ENCODE measurements at places on chromosomes 5 and 9.
A peak's percentile ranks its signal among the peaks of the same experiment; 100 is the strongest.

GRCh38 chr9:128384801-128385495, 13.8 kb downstream of the URM1 start:
- DNase-seq = no peak

- DNase-seq = no peak
These were observed 541.0 kb downstream of the RAB3C start for GRCh38 chr5:59123595-59124561.

DNA sequence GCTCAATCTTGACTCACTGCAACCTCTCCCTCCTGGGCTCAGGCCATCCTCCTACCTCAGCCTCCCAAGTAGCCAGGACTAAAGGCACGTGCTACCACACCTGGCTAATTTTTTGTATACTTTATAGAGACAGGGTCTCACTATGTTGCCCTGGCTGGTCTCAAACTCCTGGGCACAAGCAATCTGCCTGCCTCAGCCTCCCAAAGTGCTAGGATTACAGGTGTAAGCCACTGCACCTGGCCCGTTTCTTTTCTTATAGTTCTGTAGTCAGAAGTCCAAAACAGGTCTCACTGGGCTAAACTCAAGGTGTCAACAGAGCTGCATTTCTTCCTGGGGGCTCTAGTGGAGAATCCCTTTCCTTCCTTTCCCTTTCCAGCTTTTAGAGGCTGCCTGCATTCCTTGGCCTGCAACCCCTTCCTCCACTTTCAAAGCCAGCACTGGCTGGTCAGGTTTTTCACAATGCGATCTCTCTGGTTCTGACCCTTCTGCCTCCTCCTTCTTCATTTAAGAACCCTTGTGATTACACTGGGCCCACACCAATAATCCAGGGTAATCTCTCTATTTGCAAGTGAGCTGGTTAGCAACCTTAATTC, 16.3 kb downstream of the IRF1 start:
- no peak for DNase-seq

- no peak for DNase-seq
These were observed 152.3 kb downstream of the GAS1 start for GRCh38 chr9:86795047-86795442.

DNA sequence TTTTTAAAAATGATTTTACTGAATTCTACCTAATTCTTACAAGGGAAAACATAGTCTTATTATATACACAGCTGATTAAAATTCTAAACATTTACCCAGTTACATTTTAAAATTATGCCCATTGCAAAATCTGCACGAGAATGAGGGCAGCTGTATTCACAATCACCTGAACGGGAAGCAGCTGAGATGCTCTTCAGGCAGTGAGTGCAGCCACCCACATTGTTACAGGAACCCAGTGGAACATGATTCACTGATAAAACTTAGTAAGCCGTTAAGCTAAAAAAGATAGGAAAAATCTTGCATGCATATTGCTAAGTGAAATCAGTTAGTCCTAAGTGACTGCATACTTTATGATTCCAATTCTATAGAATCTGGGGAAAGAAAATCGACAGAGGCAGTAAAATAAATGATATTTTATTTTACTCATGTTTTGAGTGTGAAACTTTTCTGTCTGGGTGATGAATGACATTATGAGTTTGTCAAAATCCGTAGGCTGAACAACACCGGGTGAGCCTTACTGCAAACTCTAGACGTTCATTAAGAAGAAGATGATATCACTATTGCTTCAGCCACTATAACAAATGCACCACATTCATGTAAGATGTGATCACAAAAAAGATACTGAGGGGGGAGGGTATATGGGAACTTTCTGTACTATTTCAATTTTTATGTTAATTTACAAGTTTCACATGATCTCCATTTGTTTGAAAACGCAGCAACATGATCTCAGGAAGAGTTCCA, 39.1 kb upstream of the FLT4 start:
- DNase-seq = no peak

DNA sequence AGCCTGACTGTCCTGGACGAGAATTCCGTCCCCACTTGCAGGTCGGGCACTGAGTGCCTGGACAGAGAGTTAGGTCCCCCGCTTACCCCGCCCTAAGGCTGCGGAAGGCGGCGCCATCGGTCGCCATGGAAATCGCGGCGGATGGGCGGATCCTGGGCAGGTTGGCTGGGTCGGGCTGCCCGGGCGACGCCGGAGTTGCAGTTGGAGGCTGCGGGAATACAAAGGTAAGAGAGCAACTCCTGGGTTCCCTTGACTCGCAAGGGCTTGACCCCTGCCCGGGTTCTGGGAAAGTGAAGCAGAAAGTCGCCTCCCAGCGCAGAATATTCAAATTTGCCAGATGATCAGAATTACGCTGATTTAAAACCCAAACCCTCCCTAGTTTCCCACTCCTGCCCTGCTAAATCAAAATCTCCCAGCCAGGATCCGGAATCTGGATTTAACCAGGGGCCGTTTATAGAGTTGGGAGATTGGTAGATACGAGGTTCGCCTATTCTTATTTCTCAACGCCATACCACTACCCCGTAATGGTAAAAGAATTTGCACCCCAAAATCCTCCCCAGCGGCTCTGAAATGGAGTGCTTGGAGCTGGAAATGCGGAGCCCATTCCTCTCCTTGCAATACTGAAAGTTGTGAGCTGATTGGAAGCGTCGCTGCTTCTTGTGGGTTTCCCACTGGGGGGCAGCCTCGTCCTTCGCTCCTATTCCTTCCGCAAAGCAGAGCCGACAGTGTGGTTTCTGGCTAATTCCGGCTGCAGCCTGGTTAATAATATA, 156.4 kb upstream of the RASEF start:
- DNase-seq = peak; percentile 76

DNA sequence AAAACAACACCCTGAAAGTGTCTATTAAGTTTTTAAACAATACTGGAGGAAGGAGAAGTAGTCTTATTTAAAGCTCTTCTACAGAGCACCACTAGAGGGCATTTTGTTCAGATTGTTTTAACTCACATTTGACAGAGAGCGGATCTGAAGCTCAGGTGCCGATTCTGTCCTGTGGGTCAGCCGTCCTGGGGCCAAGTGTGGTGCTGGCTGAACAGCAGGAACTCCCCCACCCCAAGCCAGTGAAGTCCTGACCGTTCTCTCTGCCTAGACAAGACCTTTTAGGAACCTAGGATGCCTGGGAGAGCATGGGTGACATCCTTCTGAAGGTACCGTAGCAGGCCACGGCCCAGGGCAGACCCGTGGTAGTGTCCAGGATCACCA, 3.9 kb downstream of the EXOC3 start:
- no peak for DNase-seq

DNA sequence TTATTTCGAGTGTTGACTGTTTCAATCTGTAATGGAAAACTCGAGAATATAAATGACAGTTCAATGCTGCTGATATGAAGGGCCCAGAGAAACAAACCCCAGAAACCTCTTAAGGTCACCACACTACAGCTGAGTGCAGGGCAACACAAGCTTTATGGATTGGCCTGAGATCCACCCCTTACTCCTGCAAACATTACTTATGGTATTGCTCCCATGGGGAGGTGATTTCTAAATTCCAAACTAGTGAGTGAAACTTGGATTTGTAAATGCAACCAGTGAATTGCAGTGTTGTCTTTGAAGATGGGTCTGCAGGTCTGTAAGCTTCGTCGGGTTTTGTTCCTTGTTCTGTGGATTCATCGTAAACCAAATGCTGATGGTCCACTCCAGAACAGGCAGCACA, 85.4 kb downstream of the NTRK2 start:
- no peak for DNase-seq

DNA sequence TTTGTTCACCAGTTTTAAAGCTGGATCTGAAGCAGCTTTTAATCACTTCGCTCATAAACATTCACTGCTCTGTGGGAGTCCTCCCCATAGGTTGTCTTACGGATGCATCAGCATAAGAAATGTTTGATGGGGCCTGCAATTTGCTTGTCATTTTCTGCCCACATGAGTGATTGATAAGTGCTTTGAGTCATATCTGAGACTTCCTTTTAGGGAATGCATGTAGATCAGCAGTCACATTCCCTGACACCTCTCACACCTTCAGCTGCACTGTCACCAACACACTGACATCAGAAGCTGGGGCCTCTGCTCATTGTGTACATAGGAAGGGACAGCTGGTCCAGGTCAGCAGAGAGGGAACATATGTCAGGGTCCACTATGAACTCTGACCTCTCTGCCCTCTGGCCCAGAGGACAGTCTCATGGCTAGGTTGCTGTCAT, 84.1 kb upstream of the SPATA31D4 start:
- peak; percentile 14 for DNase-seq
